ENCODE measurements at places on chromosomes 13 and 19.

DNA sequence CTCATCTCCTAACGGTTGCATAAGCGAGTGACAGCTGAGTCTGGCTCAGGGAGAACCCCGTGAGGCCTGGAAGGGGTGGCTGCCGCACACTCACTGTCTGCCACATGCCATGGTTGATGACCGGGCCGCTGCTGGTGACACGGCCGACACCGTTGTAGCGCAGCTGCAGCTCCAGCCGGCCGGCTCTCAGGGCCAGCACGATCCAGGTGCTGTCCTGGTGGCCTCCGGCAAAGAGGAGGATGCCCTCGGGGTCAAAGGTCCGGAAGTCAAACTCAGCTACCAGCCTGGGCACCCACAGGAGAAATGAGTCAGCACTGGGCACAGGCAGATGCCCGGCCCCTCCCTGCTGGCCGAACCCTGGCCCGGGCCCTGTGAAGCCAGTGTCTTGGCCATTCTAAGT, 31.7 kb downstream of the GAS6 start:
- DNase-seq: no peak

GRCh38 chr13:107347641-107348369, 779.9 kb upstream of the ARGLU1 start:
- no peak for DNase-seq

DNA sequence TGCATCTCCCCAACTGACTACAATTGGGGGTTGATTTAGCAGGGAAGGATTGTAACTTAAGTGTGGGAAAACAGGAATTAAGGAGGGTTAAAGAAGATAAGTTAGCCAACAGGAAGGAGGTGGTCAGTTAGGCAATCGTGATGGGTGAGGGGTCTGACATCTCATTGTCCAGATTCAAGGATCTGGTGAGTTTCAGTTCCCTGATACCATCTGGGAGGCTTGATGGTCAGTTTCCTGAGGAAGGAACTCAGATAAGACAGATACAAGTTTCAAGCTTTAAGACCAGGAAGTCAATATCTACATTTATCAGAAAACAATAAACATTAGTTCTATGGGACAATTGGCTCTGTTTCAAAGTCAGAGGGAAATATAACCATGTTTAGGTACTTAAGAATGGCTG, 601.8 kb downstream of the SLITRK6 start:
- peak; percentile 32 for DNase-seq

DNA sequence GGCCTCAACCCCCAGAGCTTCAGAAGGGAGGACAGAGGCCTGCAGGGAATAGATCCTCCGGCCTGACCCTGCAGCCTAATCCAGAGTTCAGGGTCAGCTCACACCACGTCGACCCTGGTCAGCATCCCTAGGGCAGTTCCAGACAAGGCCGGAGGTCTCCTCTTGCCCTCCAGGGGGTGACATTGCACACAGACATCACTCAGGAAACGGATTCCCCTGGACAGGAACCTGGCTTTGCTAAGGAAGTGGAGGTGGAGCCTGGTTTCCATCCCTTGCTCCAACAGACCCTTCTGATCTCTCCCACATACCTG, 969 bp upstream of the CEACAM5 start:
- no peak for DNase-seq

DNA sequence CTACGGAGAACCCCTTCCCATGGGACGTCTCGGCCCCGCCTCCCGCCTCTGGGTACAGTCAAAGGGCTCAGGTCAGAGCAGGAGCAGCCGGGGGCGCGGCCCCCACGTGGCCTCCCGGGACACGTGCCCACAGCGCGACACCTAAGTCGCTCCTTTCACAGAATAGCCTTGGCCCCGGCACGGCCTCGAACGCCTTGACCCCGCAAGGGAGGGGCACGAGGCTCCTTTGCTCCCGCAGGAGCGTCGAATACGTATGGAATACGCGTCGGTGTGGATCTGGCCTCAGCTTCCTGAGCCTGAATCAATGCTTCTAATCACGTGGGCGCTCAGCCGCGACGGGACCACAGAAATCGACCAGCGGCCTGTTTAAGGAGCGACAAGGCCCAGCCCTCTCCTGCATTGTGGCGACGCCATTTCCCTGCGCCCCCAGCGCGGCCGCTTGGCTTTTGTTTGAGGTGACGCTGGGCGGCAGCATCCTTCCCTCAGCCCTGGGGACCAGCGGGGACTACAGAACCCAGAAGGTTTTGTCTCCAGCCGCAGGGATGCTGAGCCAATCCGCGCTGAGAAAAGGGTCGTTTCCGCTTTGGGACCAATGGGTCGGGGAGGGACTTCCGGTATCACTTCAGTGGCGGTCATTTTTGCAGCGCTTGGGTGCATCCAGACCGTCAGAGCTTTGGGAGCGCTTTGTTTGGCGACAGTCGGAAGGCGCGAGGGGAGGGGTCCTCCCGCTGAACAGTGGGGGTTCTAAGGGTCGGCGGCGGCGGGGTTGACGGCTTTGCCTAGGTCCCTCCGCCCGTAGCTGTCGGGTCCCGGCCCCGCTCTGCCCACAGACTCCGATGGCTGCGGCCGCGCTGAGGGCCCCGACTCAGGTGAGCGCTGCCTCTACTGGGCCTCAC, at the start of gene ZIK1:
Gene ZIK1 (plus strand): TSS at position 625 of the 896 bp plus-strand sequence. CDS start 212 bp downstream, at position 837.
- DNase-seq: peak; percentile 99

GRCh38 chr19:39154629-39155100, 29.1 kb downstream of the PAK4 start:
- no peak for DNase-seq

DNA sequence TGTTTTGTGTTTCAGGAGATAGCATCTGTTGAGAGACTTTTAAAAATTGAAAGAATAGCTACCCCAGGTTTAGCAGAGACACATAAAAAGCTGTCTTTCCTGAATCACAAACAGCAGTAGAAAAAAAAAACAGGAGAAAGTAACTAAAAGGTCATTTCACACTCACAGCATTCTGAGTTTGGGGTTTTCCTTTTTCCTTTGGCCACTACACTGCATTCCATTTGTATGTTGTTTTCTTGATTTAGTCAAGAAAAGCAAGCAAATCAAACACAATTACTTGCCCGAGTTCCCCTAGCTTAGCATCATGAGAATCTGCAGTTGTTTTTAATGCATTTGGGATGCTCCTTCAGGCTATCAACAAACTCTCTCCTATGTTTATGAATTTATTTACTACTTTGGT, 161.0 kb downstream of the KCTD12 start:
- DNase-seq: no peak

DNA sequence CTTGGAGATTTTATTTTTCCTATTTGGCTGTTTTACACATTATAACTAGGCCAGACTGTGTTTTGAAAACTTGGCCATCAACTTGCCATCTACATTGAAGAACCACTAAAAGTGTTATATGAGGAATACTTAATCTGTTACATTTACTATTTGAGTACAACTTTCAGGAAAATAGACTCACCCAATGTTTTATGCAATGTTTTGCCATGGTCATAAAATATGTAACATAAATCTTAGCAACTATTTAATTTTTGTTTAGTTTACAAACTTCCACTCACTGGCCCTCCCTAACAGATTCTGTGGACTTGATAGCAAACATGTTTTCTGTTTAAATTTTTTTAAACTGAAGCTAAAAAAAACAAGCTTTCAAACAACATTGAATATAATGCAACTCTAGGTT, 23.7 kb upstream of the TRPC4 start:
- DNase-seq: no peak

DNA sequence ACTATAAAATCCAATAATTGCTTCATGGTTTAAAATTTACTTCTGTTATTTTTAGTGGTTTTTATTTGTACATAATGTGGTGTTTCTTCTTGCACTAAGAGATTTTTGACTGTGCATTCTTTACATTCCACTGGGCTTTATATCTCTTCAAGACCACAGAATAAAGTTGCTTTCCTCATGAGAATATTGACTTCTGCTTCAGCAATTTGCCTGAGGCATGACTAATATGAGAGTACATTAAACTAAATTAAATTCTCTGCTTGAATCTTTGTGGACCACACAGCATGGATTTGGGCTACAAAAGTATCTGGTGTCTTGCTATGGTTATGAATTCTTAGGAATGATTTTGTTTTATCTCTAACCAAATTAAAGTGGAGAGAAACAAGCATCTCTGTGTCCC, 1463.4 kb upstream of the PCDH20 start:
- no peak for DNase-seq

- no peak for DNase-seq
Observed at GRCh38 chr13:88526186-88526852, 855.1 kb downstream of the SLITRK5 start.

DNA sequence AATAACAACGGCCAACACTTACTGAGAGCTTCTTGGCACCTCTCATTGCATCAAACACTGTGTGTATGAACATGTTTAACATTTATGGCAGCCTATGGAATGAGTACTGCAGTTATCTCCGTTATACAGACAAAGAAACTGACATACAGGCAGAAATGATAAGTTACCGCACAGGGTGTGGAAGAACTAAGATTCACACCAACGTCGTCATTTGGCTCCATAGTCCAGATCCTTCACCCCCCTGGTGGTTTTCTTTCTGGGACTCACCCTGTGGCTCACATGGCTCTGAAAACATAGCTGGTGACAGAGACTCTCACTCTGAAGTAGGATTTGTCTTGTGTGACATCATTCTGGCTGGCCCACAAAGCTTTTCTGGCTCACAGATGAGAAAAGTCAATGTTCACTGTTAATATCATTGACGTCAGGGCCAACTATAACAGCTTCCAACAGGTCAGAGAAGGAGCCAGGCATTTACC, 230.1 kb downstream of the DLEU7 start:
- peak; percentile 99 for DNase-seq

- DNase-seq: no peak
Observed at GRCh38 chr19:48329167-48329891, 4.0 kb downstream of the EMP3 start.

DNA sequence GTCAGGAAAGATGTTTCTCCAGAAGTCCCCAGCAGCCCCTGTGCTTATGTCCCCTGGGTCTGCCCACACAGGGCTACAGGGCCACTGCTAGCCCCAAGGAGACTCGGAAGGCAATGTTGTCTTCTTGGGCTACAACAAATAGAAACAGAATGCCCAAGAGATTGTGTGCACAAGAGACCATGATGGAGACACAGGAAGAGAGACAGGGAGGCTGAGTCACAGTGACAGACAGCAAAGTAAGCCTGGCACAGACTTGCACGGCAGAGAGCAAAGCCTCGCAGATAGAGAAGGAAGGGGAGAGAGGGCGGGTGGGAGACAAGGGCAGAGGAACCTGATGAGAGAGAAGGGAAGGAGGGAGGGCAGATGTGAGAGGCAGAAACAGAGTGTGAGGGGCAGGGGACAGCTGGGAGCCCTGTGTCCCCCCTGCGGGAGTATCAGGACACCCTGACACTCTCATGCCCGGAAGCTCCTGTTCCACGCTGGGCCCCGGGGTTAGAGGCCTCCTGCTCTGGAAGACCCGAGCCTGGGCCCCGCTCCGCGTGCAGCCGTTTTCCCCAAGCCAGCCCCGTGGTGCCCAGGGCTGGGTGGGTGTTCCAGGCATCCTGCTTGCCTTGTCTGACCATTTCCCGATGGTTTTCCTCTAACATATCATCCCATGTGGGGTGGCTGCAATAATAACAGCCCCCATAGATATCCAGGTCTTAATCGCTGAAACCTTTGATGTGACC, 2.7 kb upstream of the PLA2G4C start:
- DNase-seq: no peak

- no peak for DNase-seq
Observed at GRCh38 chr19:27861411-27861975, 1351.5 kb downstream of the UQCRFS1 start.

- no peak for DNase-seq
Observed at GRCh38 chr13:113273321-113273720, 23.7 kb upstream of the LAMP1 start.

- DNase-seq: no peak
Observed at GRCh38 chr13:35917942-35918645, 213.1 kb downstream of the DCLK1 start.

- DNase-seq: no peak
Observed at GRCh38 chr13:29909975-29910674, 59.7 kb upstream of the UBL3 start.

GRCh38 chr19:56760842-56761241, 79.7 kb downstream of the PEG3 start:
- DNase-seq: no peak

DNA sequence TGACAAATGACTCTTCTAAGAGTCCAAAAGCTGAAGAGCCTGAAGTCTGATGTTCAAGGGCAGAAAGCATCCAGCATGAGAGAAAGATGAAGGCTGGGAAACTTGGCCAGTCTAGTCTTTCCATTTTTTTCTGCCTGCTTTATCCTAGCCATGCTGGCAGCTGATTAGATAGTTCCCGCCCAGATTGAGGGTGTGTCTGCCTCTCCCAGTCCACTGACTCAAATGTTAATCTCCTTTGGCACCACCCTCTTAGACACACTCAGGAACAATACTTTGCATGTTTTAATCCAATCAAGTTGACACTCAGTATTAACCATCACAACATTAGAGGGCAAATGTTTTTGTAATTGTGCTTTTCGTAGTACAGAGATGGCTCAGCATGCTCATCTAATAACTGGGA, 267.5 kb upstream of the KLHL1 start:
- peak; percentile 59 for DNase-seq

- no peak for DNase-seq
Observed at GRCh38 chr13:77544758-77545338, 9.3 kb downstream of the SCEL start.

GRCh38 chr13:103931331-103931845, 865.2 kb upstream of the SLC10A2 start:
- no peak for DNase-seq

DNA sequence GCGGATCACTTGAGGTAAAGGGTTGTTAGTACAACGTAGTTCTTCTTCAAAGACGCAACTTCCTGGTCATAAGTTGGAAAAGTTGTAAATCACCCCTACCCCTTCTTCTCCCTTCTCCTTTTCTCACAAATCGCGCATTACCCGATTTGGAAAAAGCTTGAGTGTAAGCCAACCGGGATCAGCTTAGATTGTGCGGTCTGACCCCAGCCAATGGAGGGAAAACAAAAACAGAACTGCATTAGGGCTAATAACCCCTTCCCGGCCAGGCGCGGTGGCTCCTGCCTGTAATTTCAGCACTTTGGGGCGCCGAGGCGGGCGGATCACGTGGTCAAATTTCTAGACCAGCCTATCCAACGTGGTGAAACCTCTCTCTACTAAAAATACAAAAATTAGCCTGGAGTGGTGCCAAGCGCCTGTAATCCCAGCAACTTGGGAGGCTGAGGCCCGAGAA, 806 bp downstream of the ZNF90 start:
- peak; percentile 63 for DNase-seq

DNA sequence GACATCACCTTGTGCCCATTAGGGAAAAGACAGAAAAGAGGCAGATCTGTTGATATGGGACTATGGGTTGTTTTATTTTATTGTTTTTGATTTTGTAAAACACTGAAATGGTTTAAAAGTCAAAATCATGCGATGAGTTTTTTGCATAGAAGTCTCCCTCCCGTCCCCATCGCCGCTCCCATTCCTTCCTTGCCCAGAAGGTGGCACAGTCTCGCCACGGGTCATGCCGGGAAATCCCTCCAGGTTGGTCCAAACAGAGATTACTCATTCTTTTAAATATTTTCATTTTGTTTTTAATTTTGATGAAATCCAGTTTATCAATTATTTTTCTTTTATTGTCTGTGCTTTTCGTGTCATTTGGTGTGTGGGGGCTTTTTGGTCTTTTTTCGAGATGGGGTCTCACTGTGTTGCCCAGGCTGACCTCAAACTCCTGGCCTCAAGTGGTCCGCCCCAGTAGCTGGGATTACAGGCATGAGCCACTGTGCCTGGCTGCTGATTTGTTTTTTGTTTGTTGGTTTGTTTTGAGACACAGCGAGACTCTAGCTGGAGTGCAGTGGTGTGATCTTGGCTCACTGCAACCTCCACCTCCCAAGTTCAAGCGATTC, 9.2 kb downstream of the PGPEP1 start:
- peak; percentile 77 for DNase-seq

- DNase-seq: no peak
Observed at GRCh38 chr19:2711172-2711874, 8.8 kb upstream of the GNG7 start.

- no peak for DNase-seq
Observed at GRCh38 chr19:2440515-2440914, 13.1 kb upstream of the TIMM13 start.

All from OCI-M1 (cell line).